ENCODE measurements at places on chromosomes 12 and 14.

- no peak for DNase-seq
Observed at GRCh38 chr12:11482955-11483354, 87.6 kb upstream of the PRB2 start.

GRCh38 chr12:131119936-131120335 lies 166.2 kb downstream of the ADGRD1 start:
- no peak for DNase-seq

DNA sequence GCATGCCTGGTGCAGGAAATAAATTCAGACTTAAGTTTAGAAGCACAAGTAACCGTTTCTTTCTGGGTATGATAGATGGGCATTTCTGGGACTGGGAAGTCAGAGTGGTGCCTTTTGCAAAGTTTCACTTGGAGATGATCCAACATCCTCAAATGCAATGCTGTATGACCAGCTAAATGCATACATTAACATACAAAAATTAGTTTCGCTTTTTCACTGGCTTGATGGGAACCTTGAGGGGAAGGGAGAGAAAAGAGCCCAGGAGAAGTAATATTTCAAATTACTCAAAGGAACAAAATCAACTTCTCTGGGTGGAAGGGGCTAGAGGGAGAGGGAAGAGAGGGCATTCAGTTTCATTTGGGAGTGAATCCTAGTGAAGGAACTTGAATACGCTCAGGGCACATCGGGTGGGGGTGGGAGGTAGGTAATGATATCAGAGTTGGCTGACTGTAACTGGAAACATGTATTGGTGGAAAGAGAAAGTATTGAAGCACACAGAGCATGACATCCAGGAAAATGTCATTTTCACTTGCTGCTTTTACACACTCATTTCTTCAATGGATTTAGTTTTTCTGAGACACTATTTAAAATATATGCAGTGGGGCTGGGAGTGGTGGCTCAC lies 175.5 kb downstream of the PTPRO start:
- DNase-seq, result no peak

- DNase-seq, result no peak
Observed at GRCh38 chr12:27615331-27615891, 80.8 kb upstream of the REP15 start.

- no peak for DNase-seq
Observed at GRCh38 chr12:98719515-98720504, 74.7 kb downstream of the APAF1 start.

GRCh38 chr14:31877255-31877798 lies 199.8 kb upstream of the ARHGAP5 start:
- no peak for DNase-seq

DNA sequence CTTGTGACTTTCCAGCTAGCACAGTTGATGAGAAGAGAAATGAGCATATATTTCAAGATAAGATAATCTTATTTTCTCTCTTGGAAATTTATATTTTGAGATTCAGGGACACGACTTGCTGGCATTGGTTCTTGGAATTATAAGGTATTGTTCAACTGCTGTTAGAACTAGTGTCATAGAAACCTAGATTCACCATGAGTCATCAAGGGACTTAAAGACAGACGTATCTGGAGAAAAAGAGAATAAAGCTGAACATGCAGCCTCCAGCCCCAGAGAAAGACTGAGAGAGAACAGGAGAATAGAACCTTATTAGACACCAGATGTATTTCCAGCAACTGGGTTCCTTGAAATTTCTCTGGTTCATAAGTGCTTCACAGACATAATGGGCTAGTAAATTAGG lies 194.4 kb upstream of the PPFIA2 start:
- DNase-seq, result no peak

DNA sequence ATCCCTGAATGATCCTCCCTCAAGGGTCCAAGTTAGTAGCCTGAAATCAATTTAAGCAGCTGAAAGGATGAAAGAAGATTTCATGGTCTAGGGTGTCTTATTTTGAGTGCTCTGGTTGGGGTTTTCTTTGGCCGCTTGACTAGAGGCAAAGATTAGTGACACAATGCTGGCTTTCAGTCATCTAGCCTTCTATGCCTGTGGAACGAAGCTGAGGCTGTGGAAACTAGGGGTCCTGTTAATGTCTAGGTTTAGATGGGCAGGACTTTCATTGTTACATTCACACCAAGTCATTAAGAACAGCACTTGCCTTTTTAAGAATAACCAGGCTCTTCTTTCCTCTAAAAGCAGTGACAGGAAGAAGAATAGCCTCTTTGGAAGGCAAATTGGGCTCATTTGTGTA lies 253.8 kb upstream of the E2F7 start:
- DNase-seq, result no peak

GRCh38 chr14:68626386-68626785 lies 166.5 kb downstream of the ZFP36L1 start:
- no peak for DNase-seq

DNA sequence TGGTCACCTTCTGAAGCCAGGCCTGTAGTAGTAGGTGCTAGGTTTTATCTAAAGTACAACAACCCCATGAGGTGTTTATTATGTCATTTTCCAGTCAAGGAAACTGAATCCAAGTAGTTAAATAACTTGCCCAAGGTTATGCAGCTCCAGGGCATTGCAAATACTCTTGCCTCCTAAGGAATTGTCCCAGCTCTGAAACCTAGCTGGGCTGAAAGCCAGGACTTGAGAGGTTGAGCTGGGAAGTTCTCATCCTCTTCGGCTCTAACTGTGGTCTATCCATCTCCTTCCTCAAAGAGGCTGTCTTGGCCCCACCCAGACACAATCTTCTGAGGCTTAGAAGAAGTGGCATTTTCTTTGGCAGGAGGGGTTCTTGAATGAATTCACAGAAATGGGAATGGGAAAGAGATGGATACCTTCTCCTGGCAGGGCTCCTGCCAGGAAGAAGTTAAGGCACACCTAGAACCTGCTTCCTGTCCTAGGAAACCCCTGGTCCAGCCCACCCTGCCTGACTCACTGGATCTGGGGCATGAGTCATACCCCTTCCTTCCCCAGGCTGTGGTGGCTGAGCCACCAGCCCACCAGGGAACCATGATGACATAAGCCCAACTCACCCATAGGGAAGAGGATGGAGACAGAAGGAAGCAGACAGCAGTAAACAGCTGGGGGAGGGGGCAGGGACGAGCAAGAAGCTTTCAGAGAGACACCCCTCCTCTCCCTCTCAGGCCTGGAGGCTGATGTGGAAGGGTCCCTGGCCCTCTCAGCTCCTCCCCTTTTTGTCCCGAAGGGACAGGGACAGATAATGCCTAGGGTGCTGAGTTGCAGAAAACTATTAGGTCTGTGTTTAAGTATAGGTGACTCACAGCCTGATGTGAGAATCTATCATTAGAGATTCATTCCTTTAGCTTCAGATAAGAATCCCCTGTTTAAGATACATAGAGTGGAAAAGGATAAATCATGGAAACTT lies 2.1 kb upstream of the PLEK2 start:
- no peak for DNase-seq
